Fibroblast of lung (primary cell): ENCODE measurements at places on chromosomes 12 and 14. TPM values are rescaled to one million over a fixed set of nuclear protein-coding genes. Genes with fewer than 3 reads are reported as not detected.
A peak's percentile ranks its signal among the peaks of the same experiment; 100 is the strongest.

HCAR2 gene
- total RNA-seq, result under 0.01 TPM in 1 of 2 replicates, not detected in the other

- DNase-seq, result no peak
Observed at GRCh38 chr12:93954166-93955112, 193.9 kb upstream of the PLXNC1 start.

- DNase-seq, result no peak
Observed at GRCh38 chr12:104562763-104563162, 106.0 kb downstream of the CHST11 start.

OR4K1 gene
- not detected in 2 replicates for total RNA-seq

- no peak for DNase-seq
Observed at GRCh38 chr14:100967930-100968329, 64.4 kb upstream of the RTL1 start.

ZDHHC22 gene
- not detected in 2 replicates for total RNA-seq

GRCh38 chr14:72057701-72058285, 125.6 kb downstream of the RGS6 start:
- DNase-seq, result no peak

GRCh38 chr12:30440826-30441602, 254.7 kb downstream of the IPO8 start:
- peak; percentile 29 for DNase-seq

PTPRR gene
- total RNA-seq, result under 0.01 and 0.50 TPM in 2 replicates

FLVCR2 gene
- 2.1 and 7.3 TPM in 2 replicates for total RNA-seq

MMP17 gene
- 10.8 and 13.5 TPM in 2 replicates for total RNA-seq

DNA sequence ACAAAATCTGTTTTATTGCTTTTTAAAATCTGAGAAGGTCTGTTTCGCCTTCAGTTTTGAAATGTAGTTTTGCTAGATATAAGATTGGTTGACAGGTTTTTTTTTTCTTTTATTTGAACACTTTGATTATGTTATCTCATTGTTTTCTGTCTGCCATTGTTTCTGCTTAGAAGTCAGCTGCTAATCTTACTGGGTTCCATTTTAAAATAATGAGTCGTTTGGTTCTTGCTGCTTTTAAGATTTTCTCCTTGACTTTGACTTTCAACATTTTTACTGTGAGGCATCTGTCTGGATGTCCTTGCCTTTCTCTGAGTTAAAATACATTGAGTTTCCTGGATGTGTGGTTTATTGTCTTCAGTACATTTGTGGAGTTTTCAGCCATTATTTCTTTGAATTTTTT, 56.7 kb downstream of the ADIPOR2 start:
- no peak for DNase-seq

ST8SIA1 gene
- total RNA-seq, result 5.9 and 23.9 TPM in 2 replicates

- DNase-seq, result no peak
Observed at GRCh38 chr12:15488481-15488880, 166.2 kb downstream of the PTPRO start.

DNA sequence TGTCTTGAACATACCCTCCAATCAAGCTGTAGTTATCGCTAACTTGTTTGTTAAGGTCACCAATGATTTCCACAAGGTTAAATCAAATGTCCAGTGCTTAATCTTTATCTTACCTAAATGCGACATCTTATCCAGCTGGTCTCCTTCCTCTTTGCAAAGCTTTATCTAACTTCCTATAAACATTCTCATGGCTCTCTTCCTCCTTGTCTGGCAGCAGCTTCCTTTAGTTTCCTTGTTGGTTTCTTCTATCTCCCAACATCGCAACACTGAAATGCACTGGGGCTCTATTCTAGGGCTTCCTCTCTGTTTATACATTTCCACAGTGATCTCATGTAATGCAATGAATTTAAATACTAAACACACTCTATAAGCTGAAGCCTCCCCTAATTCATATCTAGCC, 28.7 kb downstream of the UBE2N start:
- DNase-seq, result no peak

DNA sequence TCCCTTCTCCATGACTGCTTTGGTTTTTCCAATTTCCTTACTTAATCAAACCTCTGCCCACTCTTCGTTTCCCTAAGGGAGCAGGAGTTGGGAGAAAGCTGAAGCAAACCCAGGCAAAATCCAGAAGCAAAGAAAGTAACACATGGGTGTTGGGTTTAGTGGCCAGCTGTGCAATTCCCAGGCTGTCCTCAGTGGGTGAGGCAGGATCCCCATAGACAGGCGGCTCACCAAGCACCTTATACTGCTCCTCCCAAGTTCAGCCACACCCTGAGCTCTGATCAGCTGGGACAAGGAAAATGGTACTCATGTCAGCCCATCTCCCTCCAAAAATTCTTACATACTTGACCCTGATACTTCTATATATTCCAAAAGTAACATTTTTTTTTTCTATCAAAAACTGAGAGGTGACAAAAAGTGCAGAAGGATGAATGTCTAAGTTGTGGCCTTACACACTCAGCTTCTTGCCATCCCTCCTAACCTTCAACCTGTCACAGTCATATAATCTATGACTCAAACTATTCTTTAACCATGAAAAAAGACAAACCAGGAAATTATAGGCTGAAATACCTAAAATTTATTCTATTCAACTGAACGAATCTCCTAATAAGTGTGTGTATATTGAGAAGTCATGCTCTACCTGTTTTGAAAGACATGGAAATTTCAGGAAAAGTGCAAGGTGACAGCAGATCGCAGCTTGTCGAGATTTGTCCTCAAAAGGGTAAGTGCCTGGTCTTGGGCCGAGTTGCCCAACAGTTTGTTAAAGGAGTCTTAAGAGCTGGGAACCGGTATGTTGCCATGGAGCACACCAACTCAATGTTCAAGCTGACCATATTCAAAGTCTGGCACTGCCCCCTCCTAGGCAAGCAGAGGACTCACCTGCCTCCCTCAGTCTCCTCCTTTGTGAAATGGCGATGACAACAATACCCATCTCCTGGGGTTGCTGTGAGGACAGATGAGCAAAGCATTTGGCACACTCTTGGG, 17.6 kb upstream of the ZFP36L1 start:
- DNase-seq, result no peak

- DNase-seq, result no peak
Observed at GRCh38 chr12:89878950-89879349, 170.3 kb upstream of the ATP2B1 start.

DNA sequence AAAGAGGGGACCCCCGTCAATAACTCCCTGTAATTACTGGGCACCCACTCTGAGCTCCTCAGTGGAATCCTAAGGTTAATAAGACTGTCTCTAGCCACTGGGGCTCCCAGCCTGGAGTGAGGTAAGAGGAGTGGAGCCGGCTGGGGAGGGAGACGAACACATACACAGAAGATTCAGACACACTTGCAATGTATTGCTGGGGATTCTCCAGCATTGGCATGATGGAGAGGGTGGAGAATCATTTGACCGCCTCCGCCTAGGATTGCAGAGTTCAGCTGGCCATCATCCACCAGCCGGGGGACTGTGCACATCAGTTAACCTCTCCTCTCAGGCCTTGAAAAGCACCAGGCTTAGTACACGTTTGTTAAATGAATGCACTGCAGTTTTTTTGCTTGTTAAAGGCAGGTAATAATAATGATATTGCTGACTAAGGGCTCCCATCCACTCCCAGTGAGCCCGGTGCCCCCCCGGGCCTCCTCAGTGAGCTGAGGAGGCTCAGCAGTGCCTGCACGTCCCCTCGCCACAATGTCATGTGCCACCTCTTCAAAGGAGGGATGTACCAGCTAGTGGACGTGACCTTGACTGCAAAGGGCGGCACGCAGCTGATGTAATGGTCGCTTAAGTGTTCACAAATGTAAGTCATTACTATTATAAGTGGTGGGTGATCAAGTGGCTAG, 20.3 kb upstream of the FAIM2 start:
- DNase-seq, result no peak

GRCh38 chr14:84065811-84066210, 1464.1 kb upstream of the FLRT2 start:
- no peak for DNase-seq

DNA sequence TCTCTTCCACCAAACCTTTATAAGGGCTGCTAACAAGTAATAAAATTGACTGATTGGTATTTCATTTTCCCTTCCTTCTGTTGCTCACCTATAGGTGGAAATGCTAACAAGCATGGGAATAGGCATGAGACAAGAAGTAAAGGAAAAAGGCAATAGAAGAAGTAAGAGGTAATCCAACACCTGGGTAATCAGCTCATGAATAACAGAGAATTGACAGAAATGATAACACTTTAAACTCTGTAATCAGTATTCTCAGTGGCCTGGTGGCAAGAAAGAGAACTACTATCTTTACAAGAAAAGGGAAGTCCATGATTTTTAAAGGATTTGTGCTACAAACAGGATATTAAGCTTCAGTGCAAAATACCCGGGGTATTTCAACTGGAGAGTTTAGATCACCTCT, 737.8 kb downstream of the RERGL start:
- no peak for DNase-seq

- no peak for DNase-seq
Observed at GRCh38 chr12:132012919-132013568, 63.3 kb downstream of the EP400 start.

DNA sequence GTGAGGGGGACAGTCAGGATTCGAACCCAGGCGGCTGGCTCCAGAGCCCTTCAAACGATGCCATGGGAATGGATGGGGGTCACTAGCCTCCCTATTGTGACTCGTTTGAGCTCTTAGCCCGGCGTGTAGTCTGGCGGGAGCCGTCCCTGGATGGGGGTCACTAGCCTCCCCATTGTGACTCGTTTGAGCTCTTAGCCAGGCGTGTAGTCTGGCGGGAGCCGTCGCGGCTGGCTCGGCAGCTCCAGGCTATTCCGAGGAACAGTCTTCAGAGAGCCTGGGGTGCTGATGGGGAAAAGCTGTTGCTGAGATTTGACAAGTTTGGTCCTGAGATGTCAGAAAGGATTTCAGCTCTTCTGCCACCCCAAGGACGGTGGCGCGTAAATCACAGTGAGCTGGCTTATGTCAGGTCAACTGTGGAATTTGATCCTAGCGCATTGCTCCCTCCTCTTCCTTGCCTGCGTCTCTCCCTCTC, 58.3 kb downstream of the CALM1 start:
- no peak for DNase-seq

DNA sequence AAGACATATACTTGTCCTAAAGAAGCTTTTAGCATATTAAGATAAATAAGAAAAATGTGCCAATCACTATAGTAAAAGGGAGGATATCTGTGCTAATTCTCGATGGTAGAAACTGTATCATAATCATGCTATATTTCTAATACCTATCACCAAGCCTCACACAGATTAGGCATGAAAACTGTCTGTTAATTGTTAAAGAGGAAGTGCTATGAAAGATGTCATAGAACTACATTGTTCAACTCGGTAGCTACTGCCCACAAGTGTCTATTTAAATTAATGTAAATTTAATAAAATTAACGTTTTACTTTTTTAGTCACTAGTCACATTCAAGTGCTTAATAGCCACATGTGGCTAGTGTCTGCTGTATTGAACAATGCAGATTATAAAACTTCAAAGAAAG, 77.5 kb upstream of the KICS2 start:
- DNase-seq, result no peak

ACSS3 gene
- total RNA-seq, result 32.9 and 47.4 TPM in 2 replicates

DNA sequence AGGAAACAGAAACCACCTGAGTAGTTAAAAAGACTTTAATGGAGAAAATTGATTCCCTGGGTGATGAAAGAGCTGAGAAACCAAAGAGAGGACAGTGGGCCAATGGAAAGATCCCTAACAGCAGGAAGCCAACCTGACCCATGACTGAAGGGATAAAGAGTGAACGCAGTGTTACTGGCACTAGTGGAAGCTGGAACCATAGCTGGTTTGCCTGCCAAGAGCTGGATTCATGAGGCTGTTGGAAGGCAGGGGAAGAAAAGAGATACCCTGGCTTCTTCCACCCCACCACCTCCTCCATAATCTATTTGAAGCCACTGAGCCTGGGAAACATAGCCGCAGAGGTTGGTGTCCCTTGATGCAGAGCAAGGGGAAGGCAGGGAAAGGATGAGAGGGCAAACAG, 125.5 kb upstream of the PRKD1 start:
- no peak for DNase-seq

DNA sequence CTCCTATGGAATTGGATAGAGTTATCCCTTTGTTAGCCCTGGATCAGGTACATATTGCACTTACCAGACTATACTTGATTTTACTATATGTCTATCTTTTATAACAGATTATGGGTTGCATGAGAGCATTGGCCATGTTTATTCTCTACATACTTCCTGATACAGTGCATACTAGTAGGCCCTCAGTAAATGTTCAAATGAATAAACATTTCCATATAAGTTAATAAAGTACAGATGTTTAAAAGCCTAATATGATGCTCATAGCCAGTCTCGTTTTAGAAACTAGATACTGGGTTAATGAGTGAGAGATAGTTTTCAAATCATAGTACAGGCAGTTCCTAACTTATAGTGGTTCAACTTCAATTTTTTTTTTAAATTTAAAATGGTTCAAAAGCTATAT, 39.5 kb upstream of the TOMM20L start:
- no peak for DNase-seq

DNA sequence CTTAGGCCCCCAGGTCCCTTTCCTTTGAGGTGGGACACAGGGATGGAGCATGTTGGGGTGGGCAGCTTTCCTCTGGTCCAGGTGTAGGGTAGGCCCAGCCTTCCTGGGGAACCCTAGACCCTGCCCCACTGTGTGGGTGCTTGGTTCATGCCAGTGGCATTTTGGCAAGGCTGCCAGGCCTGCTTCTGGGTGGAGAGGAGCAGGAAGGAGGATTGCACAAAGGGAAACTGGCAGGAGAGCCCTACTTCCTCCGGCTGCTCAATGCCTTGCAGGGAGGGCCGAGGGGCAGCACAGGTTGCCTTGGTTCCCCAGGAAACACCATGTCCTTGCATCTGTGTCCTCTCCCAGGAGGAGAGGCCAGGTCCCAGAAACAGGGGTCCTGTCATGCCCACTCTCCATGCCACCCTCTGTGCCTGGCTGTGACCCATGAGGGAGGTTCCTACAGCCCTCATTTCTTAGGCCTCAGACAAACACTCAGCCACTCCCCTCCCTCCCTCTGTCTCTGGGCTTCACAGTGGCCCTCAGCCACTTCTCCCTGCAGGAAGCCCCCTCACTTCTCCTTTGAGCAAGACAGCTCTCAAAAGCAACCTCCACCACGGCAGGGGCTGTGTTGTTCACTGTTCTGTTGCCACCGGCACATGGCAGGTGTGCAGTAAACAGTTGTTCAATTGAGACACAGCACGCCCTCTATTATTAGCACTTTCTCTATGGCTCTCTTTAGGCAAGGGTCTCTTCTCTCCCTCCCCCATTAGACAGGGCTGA, 6.8 kb upstream of the KRT80 start:
- DNase-seq, result no peak

DNA sequence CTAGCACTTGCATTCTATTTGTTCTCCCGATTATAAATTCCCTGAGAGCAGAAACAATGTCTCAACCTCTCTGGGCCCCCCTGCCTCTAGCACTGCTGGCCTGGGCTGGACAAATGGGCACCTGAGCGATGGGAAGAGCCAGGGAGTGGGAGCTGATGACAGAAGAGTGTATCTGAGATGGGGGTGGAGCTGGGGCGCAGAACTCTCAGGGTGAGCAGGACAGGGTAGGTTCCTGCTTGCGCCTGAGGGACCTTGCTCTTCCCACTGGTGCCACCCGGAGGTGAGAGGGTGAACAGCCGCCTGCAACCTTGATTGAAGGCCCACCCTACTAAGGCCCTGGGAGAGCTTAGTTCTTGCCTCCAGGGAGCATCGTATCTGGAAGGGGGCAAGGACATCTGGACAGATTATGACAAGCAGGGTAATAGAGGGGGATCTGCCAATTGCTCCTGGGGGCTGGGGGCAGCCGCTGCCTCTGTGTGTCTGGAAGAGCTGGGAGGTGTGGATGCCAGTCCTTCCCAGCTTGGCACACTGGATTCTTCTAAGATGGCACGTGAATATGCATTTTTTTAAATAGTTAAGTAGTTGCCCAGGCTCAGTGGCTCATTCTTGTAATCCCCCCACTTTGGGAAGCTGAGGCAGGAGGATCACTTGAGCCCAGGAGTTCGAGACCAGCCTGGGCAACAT, 43.0 kb upstream of the TSPAN9 start:
- peak; percentile 70 for DNase-seq

LMNTD1 gene
- not detected in 2 replicates for total RNA-seq

RD3L gene
- not detected in 2 replicates for total RNA-seq
